ENCODE measurements at places on chromosomes 12 and 14.

DNA sequence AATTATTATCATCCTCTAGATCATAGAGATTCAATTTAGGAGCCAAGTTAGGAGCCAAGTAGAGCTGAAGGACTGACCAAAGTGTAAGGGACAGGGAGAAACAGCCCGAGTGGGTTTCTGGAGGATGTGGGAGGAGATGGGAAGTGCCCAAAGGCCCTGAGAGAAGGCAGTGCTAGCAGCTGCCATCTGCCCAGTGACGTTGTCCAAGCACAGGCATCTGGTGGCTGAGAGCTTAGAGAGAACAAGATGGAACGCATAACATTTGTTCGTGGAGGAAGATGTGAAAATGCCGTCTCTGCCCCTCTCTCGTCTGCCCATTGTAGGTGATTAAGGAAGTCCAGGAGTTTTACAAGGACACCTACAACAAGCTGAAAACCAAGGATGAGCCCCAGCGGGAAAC lies 34.7 kb downstream of the CD9 start:
- DNase-seq: no peak

GRCh38 chr12:13465635-13466034 lies 269.1 kb downstream of the EMP1 start:
- no peak for DNase-seq

- no peak for DNase-seq
These were observed 119.4 kb downstream of the SAMD4A start for GRCh38 chr14:54686219-54686870.

DNA sequence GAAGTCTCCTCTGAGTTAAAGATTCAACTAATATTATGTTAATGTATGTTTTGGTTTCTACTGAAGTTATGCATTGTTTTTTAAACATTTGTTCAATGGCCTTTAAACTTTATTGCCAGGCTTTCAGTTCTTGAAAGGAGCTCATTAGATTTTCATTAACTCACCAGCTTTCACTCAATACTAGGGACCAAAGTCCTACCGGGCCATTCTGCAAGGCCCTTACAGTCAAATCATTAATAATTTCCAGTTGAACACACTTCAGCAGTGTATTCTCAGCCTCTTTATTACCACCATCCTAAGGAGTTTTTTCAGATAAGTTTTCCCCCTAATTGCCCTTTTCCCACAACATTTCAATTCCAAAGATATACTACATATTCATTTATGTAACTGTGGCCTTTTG lies 409.2 kb downstream of the DIO2 start:
- DNase-seq: no peak

DNA sequence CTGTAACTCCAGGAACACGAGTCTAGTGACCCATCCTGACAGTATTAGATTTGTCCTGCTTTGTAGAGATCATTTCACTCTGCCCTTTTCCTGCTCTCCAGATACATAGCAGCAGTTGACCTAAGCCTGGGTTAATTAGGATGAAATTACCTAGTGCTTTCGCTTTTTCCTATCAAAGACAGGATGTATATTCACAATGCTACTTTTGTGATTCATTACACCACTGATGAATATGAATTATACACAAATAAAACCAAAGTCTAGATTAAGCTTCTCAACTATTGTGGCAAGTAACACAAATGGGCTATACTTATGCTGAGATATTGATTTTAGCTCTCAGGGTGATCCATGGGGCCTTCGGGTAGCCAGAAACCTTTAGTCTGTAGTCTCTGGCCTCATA lies 17.9 kb downstream of the CERS5 start:
- DNase-seq: no peak

GRCh38 chr14:25848601-25849000 lies 749.2 kb downstream of the NOVA1 start:
- DNase-seq: no peak

- peak; percentile 59 for DNase-seq
These were observed 19.2 kb downstream of the DDX51 start for GRCh38 chr12:132124766-132125425.

- DNase-seq: no peak
These were observed 9.3 kb upstream of the DLGAP5 start for GRCh38 chr14:55200651-55201050.

GRCh38 chr14:90624732-90625400 lies 191.4 kb downstream of the TTC7B start:
- DNase-seq: no peak

DNA sequence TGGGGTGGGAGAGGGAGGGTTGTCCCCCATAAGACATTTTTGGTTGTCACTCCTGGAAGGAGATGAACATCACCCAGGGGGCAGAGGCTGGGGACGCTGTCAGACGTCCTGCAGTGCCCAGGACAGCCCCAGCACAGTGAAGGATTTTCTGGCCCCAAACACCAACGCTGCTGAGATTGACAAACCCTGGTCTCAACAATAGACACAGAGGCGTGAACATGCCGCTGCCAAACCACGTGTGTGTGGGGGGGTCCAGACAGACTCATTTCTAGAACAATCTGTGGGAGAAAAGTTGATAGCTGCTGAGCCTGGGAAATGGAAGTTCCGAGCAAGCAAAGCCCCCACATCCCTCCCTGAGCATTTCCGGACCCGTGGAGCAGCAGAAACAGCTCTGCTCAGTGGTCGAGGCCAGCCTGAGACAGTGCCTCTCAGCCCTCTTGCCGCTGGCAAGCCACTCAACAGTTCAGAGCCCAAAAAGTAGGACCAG lies 43.8 kb upstream of the CLMN start:
- DNase-seq: no peak

DNA sequence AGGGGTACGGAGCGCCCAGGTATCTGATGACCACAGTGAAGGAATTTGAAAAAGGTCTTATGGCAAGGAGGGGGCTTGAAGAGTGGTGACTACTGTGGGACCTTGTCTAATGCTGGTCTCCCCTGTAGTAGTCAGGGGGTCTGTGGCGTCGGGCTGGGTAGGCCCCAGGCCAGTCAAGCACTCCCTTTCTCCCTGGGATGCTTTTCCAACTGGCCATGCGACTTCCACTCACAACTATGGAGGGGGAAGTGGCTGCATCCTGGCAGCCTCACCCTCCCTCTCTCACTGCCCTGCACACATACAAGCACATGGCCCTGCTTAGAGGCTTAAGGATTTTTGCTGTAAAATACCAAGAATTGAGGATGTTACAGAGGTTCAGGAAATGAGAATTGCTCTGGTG lies 4.1 kb downstream of the TSPAN11 start:
- DNase-seq: no peak

- DNase-seq: no peak
These were observed 122.1 kb downstream of the PRKD1 start for GRCh38 chr14:29805415-29806123.

GRCh38 chr14:96713426-96713825 lies 83.8 kb upstream of the VRK1 start:
- DNase-seq: no peak

DNA sequence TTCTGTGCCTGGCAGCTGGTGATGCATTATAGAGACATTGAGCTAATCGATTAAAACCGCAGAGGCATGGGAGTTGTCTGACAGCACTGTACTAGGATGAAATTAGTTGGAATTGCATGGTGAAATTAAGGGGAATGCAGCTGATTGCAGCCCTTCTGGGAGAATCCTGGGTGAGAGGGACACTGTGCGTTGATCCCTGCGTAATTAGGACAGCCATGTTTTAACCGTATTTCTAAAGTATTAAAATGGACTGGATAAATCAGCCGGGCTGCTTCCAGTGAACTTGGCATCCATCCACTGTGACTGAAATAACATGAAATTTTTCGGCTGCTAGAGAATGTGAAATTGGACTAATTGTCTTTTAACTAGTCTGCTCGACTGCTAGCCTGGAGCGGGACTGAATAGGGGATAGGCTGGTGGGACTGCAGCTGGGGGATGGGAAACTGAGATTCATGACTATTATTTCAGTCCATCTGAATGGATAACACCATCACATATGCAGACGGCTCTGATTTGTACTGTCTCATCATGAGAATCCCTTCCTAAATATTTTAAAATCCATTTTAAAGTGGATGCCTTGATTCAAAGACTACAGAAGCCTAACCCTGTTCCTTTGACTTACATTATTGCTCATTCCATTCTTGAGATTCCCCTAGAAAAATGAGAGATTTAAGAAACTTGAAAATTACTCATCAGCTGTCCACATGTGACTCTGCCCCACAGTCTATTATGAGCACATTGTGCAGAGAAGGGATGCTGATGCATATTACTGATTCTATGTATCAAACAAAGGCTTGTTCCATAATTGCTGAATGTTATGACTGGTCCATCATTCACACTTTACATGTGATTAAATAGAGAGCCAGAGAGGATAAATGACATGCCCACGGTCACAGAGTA lies 343.9 kb downstream of the NPAS3 start:
- DNase-seq: no peak

- DNase-seq: no peak
These were observed 765.1 kb upstream of the TMEM132C start for GRCh38 chr12:127501916-127502315.

DNA sequence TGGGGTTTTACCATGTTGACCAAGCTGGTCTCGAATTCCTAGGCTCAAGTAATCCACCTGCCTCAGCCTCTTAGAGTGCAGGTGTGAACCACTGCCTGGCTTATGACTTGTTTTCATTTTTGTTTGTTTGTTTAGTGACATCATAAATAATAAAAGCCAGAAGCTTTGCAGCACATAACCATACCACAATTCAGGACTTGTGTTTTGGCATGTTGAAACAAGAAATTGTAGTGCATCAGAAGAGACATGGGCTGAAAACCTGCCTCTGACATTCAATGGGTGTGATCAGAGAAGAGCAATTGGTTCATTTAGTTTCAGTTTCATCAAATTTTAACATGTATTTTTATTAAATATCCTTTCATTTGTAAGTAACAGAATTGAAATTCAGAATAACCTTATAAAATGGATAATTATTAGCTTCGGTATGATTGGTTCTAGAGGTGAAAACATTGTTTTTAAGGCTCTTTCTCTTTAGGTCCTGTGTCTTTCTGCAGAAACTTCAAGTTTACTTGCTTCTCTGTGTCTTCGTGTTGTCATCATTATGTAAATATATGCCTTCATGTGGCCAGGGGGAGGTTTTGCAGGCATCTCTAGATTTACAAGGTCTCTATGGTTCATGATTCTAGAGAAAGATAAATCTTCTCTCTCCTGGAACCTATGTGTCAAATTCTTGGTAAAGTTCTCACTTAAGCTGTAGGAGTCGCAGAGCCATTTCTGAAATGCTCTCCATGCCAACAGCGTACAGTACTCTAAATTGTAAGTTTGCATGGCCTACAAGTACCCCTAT lies 312.0 kb downstream of the KCNC2 start:
- no peak for DNase-seq

Measured in common myeloid progenitor, CD34-positive (primary cell).